ENCODE measurements at places on chromosomes 1 and 21. TPM values are rescaled to one million over a fixed set of nuclear protein-coding genes. Genes with fewer than 3 reads are reported as not detected.

Gene PRRX1
- total RNA-seq = 169 TPM

Gene TIAM1
- total RNA-seq = 40.2 TPM

Gene SH2D2A
- total RNA-seq = 1.6 TPM

Gene ERRFI1
- total RNA-seq = 33.7 TPM

Gene ASPM
- total RNA-seq = 0.45 TPM

Gene CCDC27
- not detected for total RNA-seq

Gene RORC
- 0.45 TPM for total RNA-seq

Gene PAPPA2
- 1.6 TPM for total RNA-seq

Gene ITLN2
- not detected for total RNA-seq

Gene UBL4B
- not detected for total RNA-seq

Gene CAP1
- total RNA-seq = 359 TPM

DNA sequence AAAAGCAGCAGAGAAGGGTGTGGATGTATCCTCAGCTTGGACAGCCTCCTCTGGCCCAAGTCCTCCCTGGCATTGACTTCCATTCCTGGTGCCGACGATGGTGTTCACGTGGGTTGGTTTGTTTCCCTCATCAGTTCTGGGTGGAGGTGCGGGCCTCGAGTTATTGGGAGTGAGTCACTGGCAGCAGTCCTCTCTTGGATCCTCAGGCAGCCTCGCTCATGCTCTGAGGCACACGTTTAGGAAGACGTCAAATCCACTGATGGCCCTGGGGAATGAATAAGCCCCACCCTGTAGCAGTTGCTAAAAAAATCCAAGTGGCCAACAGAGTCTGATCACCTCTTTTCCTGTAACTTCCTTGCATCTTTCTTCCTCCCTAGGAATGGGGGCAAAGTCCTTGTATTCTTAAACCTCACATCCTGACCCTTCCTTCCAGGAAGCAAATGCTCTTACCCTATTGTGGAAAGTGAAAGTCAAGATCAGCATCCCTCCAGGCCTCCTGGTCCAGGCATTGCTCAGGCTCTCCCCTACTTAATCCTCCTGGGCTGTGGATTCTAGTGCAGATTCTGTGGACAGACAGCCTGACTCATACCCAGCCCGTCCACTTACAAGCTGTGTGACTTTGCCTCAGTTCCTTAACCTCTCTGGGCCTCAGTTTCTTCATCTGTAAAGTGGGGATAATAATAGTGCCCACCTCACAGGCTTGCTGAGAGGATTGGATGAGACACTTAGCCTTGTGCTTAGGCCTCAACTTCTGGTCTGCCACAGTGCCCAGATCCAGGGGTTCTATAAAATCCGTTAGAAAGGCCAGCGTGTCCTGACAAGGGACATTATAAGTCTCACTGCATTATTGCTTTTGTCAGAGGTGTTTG, 111.1 kb downstream of the TLR5 start:
- peak; percentile 79 for DNase-seq

- no peak for DNase-seq
Measured at GRCh38 chr1:21347072-21347581, 56.9 kb upstream of the ECE1 start.

- peak; percentile 81 for DNase-seq
Measured at GRCh38 chr1:112714313-112715263, 544 bp downstream of the PPM1J start.

GRCh38 chr1:166915941-166916340, 39.9 kb upstream of the TADA1 start:
- DNase-seq = no peak

DNA sequence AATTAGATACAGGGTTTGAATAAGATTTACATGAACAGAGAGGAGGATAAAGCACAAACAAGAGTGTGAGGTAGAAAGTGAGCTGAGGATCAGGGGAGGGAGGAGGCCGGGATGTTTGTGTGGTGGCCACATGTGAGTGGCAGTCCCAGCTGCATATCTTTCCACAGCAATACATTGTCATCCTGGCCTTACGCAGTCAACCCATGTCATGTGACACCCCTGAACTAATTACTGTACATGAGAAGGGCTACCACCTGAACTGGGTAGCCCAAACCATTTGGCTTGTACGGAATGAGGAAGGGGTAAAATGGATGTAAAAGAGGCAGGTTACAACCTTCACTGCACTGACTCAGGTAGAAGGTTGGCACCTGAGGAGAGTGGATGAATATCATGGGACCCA, 4.2 kb downstream of the SLAMF7 start:
- no peak for DNase-seq

- no peak for DNase-seq
Measured at GRCh38 chr1:115496904-115497527, 144.8 kb upstream of the VANGL1 start.

- DNase-seq = no peak
Measured at GRCh38 chr21:42637267-42638041, 16.0 kb upstream of the PDE9A start.

- DNase-seq = no peak
Measured at GRCh38 chr1:116390195-116390594, 17.2 kb downstream of the ATP1A1 start.

DNA sequence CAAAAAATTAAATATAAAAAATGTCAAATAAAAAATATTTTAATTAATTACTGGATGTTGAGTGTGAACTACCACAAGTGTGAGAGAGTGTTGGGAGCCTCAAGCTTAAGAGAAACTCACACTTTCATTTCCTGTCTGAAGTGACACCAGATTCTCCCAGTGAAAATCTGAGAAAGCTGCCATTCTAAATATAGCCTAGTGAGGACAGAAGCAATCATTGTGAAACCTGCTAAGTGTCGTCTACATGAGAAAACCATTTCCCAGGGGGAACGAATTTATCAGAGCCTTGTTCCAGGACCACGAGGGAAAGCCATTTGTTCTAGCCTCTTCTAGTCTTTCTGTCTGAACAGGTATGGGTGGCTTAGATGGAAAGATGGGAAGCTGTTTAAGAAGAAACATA, 329.3 kb upstream of the PRMT6 start:
- no peak for DNase-seq

GRCh38 chr1:85894651-85895050, 186.4 kb upstream of the ZNHIT6 start:
- DNase-seq = peak; percentile 66

DNA sequence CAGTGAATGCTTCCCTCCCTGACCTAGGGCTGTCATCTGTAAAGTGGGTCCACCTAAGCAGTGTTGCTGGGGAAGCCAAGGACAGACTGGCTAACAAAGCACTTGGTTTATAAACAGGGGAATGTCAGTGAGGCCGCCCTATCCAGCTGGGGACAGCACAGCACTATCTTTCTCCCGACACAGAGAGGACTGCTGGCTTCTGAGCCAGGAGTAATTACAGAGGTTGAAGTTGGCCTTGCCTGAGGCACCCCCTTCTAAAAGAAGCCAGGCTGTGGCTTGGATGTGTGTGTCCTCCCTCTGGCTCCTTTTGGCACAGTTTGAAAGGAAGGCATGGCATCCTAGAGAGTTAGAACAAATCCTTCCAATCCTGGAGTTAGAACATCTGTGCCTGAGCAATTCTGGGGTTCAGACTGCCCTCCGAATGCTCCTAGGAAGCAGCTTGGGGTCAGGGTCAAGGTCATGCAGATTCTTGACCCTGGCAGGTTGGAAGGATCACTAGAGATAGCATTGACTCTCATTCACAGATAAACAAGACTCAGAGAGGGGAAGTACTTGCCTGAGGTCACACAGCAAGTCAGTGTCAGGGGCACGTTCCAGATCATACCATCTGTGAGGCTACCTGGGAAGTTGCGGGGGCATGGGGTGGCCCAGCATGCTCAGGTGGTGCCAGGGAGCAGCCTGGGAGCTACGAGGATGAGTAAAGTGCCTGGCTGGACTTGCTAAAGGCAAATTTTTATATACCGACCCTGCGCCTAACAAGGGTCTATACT, 1.3 kb upstream of the LDLRAP1 start:
- no peak for DNase-seq

DNA sequence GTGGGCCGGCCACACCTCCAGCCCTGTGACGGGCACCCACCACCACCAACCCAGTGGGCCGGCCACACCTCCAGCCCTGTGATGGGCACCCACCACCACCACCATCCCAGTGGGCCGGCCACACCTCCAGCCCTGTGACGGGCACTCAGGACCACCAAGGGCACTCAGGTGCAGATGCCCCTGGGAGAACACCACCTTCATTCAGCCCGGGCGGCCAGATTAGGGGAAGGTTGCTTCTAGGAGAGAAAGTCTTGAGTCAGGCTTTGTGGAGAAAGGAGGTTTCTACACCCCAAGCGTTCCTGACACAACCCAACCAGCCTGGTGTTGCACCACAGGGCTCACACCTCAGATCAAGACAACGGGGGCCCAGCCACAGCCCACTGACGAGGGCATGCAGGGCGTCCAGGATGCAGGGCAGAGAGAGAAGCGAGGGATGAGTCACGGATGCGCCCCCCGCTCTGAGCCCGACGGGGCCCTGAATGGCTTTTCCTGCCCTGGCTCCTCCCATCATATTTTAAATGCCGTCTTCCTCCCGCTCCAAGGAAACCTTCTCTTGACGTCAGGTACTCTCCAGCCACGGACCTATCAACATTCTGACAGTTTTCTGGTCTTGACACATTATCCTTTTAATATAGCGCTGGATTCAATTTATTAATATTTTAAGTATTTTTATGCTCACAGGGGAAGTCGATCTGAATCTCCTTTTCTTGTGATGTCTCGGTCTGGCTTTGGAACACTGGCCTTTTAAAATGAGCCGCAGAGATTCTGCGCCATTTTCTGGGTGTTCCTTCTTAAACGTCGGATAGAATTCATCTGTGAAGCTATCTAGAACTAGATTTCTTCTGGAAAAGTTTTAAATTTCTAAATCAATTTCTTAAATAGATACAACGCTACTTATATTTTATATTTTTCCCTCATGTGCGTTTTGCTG, 631 bp upstream of the SPATC1L start:
- DNase-seq = peak; percentile 89

DNA sequence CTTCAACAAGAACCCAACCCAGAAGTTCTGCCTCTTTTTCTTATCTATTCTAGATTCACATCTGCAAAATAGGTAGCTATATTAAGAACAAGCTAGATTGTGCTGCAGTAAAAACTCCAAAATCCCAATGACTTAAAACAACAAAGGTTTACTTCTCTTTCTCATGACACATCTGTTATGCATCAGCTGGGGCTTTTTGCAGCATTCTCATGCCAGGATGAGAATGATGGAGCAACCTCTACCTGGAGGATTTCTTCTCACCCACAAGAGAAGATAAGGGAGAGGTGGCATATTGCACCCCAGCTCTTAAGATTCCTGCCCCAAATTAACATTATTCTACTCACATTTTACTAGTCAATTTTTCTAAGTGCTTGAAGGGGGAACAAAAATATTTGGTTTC, 152.3 kb upstream of the SPAG17 start:
- DNase-seq = no peak

GRCh38 chr1:89670163-89670562, 37.2 kb downstream of the LRRC8C start:
- no peak for DNase-seq

- no peak for DNase-seq
Measured at GRCh38 chr1:87632232-87632631, 303.6 kb downstream of the LMO4 start.

All from sciatic nerve (tissue), 2 donors.